Naive B cell (primary cell): ENCODE measurements at places on chromosomes 2 and 18.

DNA sequence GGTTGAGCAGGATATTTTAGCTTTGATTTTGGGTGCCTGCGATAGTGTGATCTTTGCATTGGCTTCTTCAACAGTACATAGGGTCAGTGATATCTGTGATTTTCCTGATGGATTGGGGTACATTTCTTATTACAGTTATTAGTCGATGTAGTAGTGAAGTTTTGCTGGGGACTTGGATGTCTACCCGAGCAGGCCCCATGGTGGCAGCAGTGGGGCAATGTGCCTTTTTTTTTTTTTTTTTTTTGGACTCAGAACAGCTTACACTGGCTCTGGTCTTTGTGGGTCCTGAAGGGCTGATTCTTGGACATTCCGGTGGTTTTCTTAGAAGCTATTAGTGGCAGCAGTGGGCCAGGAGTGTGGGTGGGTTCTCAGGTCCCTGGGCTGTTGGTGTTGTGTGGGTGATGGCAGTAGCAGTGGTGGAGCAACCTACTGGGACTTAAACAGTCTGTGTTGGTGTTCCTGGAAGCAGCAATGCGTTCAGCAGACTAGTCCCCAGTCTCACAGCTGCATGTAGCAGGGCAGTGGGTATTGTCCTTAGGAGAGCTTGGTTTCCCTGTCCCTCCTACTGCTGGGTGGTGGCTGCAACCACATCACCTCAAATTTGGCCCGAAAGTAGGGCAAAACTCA lies 53.7 kb upstream of the SLC4A10 start:
- no peak for DNase-seq

GRCh38 chr2:111019381-111019780 lies 101.3 kb upstream of the BCL2L11 start:
- no peak for DNase-seq

DNA sequence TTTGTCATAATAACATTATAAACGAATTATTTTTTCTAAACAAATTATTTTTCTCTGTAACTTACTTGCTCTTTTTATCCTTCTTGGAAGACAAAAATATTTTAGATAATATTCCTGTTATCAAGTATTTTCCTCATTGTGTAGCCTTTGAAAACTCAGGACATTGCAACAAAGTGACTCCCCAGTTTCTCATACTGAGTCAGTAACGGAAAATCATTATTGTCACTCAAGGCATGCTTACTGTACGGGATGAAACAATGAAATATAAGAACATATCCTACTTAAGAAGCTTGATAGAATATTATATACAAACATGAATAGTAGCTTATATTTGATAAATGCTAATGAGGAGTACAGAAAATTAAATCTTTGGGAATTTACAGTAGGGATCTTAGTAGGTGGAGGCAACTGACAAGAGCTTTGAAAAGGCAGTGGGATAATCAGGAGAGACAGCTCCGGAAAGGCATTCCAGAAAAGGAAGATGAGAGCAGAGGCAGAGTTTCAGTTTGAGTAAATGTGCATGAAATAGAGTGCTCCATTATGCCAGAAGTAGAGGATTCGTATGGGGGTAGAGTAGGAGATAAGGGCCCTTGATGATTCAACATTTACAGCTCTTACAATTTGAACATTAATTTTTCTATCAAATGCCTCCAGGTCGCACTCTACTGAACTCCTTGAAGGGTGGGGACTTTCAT lies 14.0 kb upstream of the YES1 start:
- no peak for DNase-seq

GRCh38 chr2:207219081-207219630 lies 53.4 kb upstream of the KLF7 start:
- no peak for DNase-seq

GRCh38 chr2:197092431-197092830 lies 165.9 kb upstream of the PGAP1 start:
- no peak for DNase-seq

DNA sequence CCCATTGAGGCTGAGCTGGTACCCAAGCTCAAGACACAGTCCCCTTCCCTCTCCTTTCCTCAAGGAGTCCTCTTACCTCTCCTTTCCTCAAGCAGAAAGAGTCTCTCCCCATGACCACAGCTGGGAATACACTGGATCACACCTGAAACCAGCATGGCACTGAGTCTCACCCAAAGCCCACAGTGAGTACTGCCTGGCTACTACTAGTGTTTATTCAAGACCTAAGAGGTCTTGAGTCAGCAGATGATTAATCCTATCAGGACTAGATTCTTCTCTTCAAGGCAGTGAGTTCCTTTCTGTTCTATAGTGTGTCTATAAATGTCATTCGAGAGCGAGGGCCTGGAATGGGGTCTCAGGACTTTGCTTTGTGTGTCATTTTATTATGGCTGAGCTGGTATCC lies 111.4 kb downstream of the METTL4 start:
- DNase-seq: no peak

- no peak for DNase-seq
Observed at GRCh38 chr2:15802657-15803542, 137.4 kb upstream of the MYCN start.

GRCh38 chr2:127153691-127154158 lies 46.8 kb upstream of the BIN1 start:
- no peak for DNase-seq

- no peak for DNase-seq
Observed at GRCh38 chr2:189060096-189060642, 86.0 kb downstream of the COL3A1 start.

DNA sequence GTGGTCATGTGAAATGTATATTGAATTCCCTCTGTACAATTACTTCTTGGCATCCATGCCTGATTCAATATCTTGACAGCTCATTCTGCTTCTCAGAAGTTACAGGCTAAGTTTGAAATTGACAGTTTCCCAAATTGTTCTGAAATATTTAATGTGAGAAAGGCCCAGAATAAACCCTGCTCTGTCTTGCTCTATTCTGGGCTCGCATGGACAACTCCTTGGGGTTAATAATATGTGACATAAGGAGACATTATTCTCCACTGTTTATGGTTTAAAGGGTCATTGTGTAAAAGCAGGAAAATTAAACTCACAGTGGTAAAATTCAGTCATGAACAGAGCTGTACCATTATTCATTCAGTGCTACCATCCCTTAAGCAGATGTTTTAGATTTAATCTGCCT lies 160.7 kb upstream of the CNTNAP5 start:
- DNase-seq: no peak

GRCh38 chr2:190318931-190319554 lies 583 bp downstream of the HIBCH start:
- no peak for DNase-seq

- DNase-seq: no peak
Observed at GRCh38 chr2:70347831-70348230, 46.0 kb upstream of the FAM136A start.

DNA sequence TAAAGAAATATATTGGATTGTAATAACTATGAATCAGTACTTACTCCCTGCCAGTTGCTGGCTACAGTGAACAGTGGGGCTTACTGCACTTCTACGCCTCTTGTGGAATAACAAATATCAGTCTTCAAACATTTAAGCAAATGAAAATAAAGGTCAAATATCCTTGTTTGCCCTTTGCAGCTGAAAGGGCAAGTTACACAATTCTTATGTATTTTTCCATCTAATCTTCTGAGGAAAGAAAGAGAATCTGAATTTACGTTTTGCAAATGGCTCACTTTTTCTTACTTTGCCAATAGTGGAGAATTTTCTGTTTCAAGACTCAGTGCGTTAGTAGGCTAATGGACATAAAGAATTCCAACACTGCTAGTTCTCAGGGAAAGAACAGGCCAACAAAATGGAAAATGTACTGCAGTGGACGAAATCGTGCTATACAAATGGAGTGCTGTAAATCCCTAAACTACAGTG lies 157.2 kb upstream of the TMEM200C start:
- DNase-seq: no peak

DNA sequence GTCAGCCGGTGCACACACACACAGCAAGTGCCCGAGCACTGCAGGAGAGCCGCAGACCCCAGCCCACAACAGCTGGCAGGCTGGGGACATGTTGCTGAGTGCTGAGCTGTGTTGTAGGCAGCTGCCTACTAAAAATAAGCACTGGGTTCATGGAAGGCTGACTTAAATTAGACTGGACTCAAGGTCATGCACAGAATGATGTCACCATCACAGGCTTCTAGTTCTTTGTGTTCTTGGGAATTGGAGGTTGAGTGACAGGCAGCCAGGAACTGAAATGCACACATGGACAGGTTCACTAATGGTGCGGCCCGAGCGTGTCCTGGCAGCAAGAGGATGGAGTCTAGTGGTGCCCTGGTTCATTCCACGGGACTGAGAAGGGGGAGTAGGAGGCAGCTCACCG lies 71.3 kb downstream of the VWA3B start:
- no peak for DNase-seq

DNA sequence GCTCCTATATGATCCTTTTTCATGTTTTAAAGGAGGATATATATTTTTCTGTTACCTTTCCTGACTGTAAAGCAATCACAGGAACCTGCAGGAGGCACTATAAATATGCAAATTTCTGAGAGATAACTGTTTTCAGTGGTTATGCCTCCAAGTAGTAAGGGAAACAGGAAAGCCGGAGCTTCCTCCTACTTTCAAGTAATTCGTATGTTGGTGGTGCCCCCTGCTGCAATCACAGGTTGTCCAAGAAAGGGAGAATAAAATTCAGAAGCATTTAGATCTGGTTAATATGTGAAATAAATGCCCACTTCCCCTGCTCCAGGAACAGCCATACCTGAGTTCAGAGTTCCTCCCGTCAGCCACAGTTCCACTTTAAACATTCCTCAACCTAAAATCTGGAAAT lies 12.0 kb upstream of the BCL11A start:
- peak; percentile 43 for DNase-seq

- DNase-seq: no peak
Observed at GRCh38 chr2:191351921-191352320, 106.7 kb downstream of the MYO1B start.

- DNase-seq: no peak
Observed at GRCh38 chr2:65130664-65131175, 814 bp upstream of the RAB1A start.

DNA sequence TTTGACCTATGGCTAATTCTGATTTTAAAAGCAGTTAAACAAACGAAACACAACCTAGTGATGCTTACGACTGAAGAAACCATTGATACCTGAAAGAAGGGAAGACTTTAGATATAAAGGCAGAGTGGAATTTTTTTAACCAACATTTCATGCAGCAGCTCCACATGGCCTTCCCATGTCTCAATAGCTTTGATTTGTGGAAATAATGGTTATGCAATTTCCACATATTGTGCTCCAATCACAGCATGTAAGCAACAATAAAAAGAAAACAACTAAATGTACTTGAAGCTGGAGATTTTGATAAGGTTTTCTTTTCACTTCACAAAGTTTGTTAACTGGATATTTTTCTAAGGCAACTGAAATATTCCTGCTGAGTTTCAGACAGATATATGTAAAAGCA lies 82.0 kb upstream of the SLC39A10 start:
- DNase-seq: no peak

DNA sequence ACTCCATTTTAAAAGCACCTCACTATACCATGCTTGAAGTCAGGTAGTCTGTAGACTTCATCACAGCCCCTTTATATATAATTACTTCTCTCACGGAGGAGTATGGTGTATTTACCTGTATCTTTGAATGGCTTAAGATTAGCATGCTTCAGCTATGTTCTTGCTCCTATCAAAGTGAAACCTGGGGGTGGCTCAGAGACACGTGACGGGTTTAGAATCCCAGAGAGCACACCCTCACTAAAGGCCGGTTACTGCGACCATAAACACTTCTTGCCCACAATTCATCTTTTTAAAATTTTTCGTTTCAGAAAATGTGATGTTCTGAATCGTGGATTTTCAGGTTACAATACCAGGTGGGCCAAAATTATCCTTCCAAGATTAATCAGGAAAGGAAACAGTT lies 3.6 kb downstream of the IAH1 start:
- DNase-seq: no peak

DNA sequence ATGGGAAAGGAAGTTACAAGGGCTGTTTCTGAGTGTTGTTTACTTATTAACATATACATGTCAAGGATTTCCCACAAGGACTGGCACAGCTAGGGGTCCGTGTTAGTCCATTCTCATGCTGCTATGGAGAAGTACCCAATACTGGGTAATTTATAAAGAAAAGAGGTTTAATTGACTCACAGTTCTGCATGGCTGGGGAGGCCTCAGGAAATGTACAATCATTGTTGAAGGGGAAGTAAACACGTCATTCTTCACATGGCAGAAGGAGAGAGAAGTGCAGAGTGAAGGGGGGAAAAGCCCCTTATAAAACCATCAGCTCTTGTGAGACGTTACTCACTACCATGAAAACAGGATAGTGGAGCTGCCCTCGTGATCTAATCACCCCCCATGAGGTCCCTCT lies 128.9 kb upstream of the CELF4 start:
- DNase-seq: no peak

DNA sequence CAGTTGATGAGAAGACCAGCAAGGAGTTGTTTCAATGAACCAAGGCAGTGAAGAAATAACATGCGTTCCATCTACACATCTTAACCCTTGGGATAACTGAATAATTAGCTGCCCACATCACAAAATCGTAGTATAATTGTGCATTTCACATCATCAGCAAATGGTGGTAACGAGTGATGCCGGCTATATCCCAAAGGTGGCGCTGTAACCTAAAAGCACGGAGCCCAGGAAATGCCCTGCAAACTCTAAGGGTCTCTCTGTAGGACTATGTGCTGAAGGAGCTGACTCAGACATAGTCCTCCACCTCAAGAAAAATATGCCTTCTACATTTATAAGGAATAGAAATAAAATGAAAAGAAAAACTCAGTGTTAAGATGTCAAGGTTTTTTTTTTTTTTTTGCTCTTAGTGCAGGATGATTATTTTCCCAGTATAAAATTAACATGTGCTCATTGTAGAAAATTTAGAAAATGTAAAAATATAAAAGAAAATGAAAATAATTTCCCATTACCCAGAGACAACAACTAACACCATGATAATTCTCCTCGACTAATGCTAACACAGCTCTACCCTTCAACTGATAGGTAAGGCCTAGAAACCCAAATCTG lies 23.1 kb upstream of the DSG3 start:
- DNase-seq: no peak

DNA sequence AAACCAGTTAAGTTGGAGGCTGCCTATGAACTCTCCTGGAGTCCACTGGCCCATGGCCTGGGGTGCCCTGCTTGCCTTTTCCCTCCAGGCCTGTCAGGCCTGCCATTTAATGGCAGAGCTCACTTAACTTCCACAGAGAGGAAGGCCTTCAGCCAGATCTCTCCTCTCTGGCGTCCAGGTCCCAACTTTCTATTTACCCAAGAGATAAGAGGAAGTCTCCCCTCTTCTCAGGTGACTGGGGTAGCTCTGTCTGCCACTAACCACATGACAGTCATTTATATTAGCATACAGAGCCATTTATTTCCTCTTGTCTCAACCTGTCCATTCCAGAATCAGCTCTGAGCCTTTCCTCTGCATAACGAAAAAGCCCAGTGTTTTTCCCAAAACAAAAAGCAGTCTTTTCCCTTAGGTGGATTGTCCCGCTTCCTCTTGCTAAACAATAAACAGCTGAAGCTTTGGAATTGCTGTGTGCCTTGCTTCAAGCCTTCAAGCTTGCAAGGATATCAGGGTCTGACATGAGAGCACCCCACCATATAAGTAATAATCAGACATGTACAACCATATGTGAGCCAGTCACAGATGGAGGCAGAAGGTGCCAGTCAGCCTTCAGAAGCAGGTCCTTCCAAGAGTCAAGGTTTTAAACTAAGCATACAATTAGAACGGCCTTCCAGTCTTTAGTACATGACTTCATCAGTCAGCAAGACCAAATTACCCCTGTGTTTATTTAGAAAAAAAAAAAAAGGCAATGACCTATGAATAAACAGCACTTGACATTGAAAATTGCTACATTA lies 71.2 kb upstream of the STPG4 start:
- DNase-seq: peak; percentile 11
